CD8-positive, alpha-beta T cell (primary cell): ENCODE measurements at places on chromosomes 5 and 9. TPM values are rescaled to one million over a fixed set of nuclear protein-coding genes. Genes with fewer than 3 reads are reported as not detected.

The CFAP77 gene
- not detected for total RNA-seq

DNA sequence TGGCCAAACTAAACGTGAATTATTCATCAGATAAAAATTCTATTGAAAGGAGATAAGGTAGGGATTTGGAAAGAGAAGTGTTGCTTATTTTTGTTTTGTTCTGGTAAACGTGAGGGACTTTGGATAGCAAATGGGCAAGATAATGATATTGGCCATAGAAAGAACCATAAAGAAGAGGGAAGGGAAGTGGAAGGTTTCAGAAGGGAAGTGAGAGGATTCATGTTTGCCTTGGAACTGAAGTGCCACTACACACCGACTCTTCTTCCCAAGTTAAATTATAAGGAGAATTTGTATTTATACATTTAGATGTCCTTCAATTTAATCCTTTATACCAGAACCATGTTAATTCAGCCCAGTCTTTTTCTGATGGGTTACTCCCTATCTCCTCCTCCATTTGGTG is 42.1 kb upstream of the TAF11L2 start:
- DNase-seq = no peak

- DNase-seq = no peak
Observed at GRCh38 chr5:159032656-159033350, 66.9 kb downstream of the EBF1 start.

GRCh38 chr9:79824265-79824664 is 252.5 kb downstream of the TLE4 start:
- DNase-seq = no peak
